Esophagus squamous epithelium (tissue), 5 donors: ENCODE measurements at places on chromosomes 16 and 17. TPM values are rescaled to one million over a fixed set of nuclear protein-coding genes. Genes with fewer than 3 reads are reported as not detected.
A peak's percentile ranks its signal among the peaks of the same experiment; 100 is the strongest.

GRCh38 chr16:17845031-17845430 is 374.3 kb upstream of the XYLT1 start:
- no peak for DNase-seq

Gene GLIS2
- 1.7 TPM for total RNA-seq

GRCh38 chr16:49712106-49712505 is 143.8 kb downstream of the ZNF423 start:
- DNase-seq, result no peak

- DNase-seq, result no peak
Observed at GRCh38 chr17:6989779-6990178, 6.1 kb upstream of the ALOX12 start.

GRCh38 chr17:41738077-41738800 is 3.8 kb upstream of the HAP1 start:
- no peak for DNase-seq

- no peak for DNase-seq
Observed at GRCh38 chr16:23869052-23869451, 33.3 kb downstream of the PRKCB start.

Gene RND2
- 0.76 TPM for total RNA-seq

DNA sequence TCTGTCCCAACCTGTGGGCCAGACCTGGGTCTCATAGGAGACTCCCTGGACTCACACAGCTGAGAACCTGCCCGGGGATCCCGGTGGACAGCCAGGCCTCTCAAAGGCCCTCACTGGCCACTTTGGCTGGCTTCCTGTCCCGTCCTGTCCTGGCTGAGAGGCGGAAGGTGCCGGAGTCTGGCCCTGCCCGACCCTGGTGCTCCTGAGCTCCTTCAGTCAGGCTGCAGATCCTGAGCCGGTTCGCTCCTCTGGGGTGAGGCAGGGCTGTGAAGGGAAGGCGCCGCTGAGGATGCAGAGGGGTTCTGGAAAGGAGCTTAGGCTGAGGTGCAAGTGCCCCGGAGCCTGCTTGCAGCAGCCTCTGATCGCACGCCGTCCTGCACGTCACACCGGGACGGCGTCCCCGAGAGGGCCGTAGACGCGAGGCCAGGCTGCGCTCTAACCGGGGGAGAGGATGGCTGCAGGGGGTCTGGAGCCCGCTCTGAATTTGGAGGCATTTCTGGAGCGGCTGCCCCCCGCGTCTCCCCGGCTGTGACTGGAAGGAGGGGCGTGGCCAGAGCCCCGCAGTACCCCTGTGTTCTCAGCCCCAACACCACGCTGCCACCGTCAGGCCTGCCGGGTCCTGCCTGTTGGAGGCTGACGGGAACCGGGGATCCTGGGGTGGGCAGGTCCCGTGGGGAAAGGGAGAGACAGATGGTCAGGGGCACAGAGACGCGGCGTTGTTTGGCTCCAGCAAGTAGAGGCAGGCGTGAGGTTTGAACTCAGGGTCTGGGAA is 4.1 kb downstream of the HGS start:
- no peak for DNase-seq

Gene TMEM92
- total RNA-seq, result not detected

- DNase-seq, result no peak
Observed at GRCh38 chr17:4881761-4882555, 17.4 kb upstream of the C17orf107 start.

- DNase-seq, result no peak
Observed at GRCh38 chr16:80850757-80851156, 46.4 kb upstream of the CDYL2 start.

Gene HSPB9
- not detected for total RNA-seq

Gene CDRT15L2
- total RNA-seq, result not detected

GRCh38 chr17:29292992-29293889 is 707 bp downstream of the NUFIP2 start:
- no peak for DNase-seq

Gene DRC3
- 0.79 TPM for total RNA-seq

- DNase-seq, result no peak
Observed at GRCh38 chr16:65229191-65229662, 107.4 kb upstream of the CDH11 start.

Gene SLC12A3
- total RNA-seq, result not detected

DNA sequence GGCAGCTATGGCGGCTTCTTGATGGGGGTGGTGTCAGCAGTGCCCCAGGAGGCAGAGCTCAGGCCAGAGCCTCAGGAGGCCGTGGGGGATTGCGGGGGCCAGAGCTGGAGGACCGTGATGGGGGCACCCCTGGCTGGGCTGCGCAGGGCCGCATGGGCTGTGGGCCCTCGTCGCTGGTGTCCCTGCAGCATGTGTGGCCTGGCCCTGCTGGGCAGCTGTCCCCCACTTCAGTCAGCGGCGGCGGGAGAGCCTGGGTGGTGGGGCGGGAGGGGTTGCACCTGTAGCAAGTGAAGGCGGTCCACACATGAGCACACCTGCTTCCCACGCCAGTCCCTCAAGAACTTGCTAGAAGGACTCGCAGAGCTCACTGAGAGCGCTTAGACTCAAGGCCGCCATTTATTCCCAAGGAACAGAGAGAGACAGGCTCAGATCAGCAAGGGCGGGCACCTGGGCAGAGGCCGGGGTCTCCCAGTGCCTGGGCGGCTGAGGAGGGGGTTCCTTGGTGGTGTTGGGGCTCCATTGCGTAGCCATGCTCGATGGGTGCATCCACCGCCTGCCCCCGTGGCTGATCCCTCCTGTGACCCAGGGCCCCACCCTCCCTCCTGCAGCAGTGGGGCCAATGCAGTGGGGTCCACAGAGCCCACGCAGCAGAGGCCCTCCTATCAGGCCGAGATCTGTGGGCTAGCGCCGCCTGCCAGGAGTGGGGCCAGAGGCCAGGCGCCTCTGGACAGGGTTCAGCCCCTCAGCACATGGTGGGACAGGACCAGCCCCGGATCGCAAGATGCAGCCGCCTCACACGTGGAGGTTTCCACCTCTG is 15.7 kb downstream of the PRSS27 start:
- DNase-seq, result no peak

DNA sequence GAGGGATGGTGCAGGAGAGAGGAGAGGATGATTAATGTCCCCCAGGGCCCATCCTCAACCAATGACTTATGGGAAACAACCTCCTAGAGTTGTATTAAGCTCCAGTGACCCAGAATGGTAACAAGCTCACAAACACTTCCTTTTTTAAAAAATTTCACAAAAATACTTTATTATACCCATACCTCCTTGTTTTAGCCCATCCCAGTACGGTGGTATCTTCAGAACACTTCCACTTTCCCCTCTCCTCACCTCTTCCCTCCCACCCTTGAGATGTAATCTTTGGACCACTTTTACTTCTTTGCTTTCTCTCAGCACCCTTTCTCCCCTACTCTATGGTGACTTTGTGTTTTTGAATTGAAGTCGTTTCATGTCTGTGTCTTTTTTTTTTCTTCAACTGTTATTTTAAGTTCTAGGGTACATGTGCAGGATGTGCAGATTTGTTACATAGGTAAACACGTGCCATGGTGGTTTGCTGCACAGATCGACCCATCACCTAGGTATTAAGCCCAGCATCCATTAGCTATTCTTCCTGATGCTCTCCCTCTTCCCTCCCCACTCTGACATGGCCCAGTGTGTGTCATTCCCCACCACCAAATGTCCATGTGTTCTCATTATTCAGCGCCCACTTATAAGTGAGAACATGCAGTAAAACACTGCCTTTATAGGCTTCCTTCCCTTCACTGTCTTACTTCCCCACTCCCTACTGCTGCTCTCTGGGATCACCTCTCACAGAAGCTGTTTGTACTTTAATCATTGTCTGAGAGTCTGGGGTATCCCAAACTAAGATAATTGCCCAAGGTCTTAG is 124.5 kb downstream of the PRKCB start:
- DNase-seq, result no peak

GRCh38 chr17:42677921-42678781 is 1.4 kb upstream of the PLEKHH3 start:
- DNase-seq, result peak; percentile 63

GRCh38 chr16:30065943-30066760 is 592 bp downstream of the ALDOA start:
- DNase-seq, result no peak

Gene ABCA6
- 4.2 TPM for total RNA-seq

Gene TMEM114
- not detected for total RNA-seq

DNA sequence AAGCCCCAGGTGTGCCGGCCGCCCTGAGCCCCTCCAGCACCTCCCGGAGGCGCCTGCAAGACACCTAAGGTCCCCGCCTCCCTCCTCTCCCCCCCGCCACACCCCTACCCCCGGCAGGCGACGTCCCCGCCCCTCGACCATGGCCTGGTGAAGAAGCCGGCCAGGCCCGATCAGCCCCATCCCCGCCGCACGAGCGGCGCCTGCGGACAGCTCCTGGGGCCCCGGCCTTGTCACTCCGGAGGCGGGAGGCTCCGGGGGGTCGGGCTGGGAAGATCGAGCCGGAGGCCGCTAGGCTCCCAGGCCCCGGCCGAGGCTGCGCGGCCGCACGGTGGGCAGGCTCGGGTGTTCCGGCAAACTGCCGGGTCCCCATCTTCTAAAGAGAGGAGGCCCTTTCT is 405 bp upstream of the ACE start:
- no peak for DNase-seq

DNA sequence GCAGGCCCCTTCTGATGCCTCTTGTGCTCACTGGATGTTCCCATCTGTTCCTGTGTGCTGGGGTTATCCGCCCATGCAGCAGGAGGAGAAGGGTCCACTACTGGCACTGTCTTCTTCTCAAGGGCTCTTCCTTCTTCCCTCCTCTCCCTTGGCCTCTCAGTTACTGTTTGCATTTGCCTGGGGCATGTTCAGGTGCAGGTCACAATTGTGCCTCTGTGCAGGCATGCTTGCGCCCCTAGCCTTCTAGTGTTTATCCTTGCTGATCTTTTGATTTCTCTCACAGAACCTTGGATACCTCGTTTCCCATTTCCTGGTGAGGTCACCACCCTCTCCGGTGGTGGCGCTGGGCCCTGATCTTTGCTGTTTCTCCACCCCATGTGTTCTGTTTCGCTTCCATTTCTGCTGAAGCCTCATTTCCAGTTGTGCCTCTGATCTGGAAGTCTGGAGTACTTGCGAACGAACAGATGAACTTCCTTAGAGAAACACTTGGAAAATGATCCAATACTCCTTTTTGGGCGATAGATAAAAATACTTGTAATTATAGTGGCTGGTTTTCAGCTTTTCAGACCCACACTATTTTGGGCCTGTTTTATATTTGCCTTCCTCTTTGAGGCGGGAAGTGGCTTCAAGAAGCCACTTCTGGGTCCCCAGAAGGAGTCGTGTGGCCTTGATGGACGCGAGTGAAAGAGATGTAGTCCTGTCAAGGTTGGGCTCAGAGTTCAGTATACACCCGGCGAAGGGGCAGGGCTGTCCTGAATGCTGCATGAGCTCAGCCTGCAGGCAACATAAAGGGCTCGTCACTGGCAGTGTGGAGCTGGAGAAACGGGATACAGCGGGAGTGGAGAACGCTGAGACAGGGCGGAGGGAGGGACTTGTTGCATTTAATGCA is 312.9 kb downstream of the SNX29 start:
- no peak for DNase-seq

- DNase-seq, result no peak
Observed at GRCh38 chr17:41885733-41886132, 20.5 kb upstream of the KLHL11 start.

- DNase-seq, result no peak
Observed at GRCh38 chr17:73513426-73513825, 130.8 kb downstream of the SDK2 start.

DNA sequence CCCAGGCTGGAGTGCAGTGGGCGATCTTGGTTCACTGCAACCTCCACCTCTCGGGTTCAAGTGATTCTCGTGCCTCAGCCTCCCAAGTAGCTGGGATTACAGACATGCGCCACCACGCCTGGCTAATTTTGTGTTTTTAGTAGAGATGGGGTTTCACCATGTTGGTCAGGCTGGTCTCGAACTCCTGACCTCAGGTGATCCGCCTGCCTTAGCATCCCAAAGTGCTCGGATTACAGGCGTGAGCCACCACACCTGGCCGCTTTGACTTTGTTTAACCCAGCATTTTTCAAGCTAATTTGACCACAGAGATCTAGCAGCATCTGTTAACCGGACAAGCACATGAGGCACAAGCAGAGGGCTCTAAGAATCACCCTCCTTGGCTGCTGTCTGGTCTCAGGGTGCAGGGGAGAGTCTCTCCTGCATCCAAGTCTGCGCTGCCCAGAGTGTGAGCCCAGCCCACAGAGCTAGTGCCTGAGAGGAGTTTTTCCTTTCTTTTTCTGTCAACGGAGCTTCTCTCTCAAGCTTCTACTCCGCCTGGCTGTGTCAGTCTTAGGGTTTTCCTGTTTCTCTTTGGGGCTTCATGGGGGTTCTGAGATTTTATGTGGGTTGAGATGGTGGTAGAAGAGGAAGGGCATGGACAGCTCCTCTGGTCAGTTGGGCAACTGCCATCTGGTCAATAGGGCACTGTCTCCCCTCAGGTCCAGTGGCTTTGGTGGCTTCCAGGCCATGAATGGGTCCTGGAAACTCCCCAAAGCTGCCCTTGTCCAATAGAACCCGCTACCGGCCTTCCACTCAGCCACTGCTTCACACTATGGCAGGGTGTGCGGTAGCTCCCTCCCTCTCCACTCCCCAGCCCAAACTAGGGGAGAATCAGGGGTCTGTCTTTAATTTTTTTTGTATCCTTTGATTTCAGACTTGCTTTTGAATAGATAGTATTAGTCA is 59.6 kb downstream of the TNFRSF13B start:
- no peak for DNase-seq

- DNase-seq, result no peak
Observed at GRCh38 chr17:7825206-7825990, 8.6 kb upstream of the KDM6B start.

DNA sequence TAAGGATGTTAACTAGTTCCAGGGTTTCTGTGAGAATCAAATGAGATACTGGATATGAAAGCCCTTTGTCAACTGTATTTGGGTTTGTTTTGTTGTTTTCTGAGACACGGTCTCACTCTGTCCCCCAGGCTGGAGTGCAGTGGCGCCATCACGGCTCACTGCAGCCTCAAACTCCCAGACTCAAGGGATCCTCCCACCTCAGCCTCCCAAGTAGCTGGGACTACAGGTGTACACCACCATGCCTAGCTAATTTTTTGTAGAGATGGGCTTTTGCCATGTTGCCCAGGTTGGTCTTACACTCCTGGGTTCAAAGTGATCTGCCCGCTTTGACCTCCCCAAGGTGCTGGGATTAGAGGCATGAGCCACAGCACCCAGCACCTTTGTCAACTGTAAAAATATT is 8.9 kb downstream of the SUPT4H1 start:
- no peak for DNase-seq

Gene SLC38A8
- total RNA-seq, result not detected

DNA sequence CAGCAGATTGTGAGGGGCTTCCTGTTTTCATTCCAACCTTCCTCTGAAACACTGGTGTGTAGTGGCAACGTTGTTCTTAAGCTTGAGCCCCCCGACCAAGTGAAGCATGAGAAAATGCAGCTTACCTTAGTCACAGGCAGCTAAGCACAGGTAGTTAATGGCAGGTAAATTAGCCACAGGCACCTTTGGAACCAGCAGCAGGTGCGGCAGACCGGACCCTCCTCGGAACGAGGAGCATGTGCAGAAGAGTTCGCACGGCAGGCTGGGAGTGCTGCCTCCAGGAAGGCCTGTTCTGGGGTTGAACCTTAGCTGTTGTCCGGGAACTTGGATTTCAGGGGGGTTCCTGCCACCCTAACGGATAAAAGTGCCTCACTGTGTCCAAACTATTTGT is 7.2 kb upstream of the IRF8 start:
- no peak for DNase-seq

GRCh38 chr16:86389566-86390328 is 120.6 kb upstream of the FOXF1 start:
- DNase-seq, result no peak
